Mononuclear cell (primary cell): ENCODE measurements at places on chromosomes 3 and 15. TPM values are rescaled to one million over a fixed set of nuclear protein-coding genes. Genes with fewer than 3 reads are reported as not detected.

The NR2E3 gene
- total RNA-seq, result not detected

The CDC25A gene
- total RNA-seq, result 0.21 TPM

The PIGZ gene
- total RNA-seq, result 1.0 TPM

The MAP3K13 gene
- 4.9 TPM for total RNA-seq

The SPATA12 gene
- total RNA-seq, result not detected

The GCSAM gene
- total RNA-seq, result 6.4 TPM

The RHCG gene
- total RNA-seq, result not detected

The PRSS50 gene
- total RNA-seq, result not detected

The RTP4 gene
- 2.2 TPM for total RNA-seq

The LRRC15 gene
- 0.10 TPM for total RNA-seq

The SMCO1 gene
- total RNA-seq, result not detected

The GATM gene
- total RNA-seq, result 2.3 TPM

The ALG1L2 gene
- total RNA-seq, result not detected

The PDCD7 gene
- total RNA-seq, result 11.5 TPM

The NDN gene
- 0.31 TPM for total RNA-seq

The P2RY14 gene
- 2.3 TPM for total RNA-seq

The EAF1 gene
- total RNA-seq, result 121 TPM

The DZIP1L gene
- 0.21 TPM for total RNA-seq

The GOLGA8B gene
- 186 TPM for total RNA-seq

The NLGN1 gene
- 0.10 TPM for total RNA-seq

The CD200 gene
- 6.9 TPM for total RNA-seq
